ENCODE measurements at places on chromosomes 6 and 20.

DNA sequence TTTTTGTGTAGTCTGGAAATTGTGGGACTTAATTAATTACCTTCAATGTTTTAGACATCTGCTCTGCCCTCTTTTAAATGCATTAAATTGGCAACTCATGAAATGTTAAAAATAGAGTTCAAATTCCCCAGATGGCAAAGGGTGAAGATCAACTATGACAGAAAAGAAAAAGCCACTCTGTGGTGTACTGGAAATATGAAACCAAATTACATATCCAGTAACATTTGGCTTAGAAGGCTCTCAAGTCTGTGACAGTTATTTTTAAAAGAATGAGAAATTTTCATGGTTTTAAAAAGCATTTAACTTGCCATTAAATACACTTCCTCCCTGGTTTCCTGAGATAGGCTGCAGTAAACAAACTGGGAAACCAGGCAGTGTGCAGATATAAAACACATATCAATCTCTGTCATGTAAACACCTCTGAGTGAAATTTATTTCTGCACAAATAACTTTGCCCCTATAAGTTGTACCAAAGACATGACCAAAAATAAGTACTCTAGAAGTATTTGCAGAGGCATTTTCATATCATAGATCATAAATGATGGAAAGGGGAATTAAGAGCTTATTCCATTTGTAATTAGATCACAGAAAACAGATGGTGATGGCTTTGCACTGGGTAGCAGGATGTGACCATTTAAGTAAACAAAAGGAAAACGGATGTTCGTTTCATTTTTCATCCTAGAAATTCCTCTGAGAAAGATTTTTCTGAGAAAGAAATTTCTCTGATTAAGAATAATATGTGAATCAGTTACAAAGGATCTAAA lies 360.1 kb downstream of the SAMD5 start:
- DNase-seq = no peak

GRCh38 chr6:107284805-107285204 lies 169.5 kb upstream of the BEND3 start:
- DNase-seq = no peak

- no peak for DNase-seq
Measured at GRCh38 chr6:13392462-13392861, 64.1 kb upstream of the TBC1D7 start.

GRCh38 chr20:39630215-39630908 lies 668.2 kb downstream of the DHX35 start:
- DNase-seq = no peak

GRCh38 chr20:2228926-2229325 lies 66.9 kb upstream of the TGM3 start:
- no peak for DNase-seq

DNA sequence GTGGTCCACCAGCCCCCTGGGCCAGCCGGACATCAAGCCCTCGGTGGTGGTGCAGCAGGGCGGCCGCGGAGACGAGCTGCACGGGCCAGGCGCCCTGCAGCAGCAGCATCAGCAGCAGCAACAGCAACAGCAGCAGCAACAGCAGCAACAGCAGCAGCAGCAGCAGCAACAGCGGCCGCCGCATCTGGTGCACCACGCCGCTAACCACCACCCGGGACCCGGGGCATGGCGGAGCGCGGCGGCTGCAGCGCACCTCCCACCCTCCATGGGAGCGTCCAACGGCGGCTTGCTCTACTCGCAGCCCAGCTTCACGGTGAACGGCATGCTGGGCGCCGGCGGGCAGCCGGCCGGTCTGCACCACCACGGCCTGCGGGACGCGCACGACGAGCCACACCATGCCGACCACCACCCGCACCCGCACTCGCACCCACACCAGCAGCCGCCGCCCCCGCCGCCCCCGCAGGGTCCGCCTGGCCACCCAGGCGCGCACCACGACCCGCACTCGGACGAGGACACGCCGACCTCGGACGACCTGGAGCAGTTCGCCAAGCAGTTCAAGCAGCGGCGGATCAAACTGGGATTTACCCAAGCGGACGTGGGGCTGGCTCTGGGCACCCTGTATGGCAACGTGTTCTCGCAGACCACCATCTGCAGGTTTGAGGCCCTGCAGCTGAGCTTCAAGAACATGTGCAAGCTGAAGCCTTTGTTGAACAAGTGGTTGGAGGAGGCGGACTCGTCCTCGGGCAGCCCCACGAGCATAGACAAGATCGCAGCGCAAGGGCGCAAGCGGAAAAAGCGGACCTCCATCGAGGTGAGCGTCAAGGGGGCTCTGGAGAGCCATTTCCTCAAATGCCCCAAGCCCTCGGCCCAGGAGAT lies 1.0 kb downstream of the POU3F2 start:
- no peak for DNase-seq

- DNase-seq = no peak
Measured at GRCh38 chr6:134261766-134262165, 56.1 kb downstream of the SGK1 start.
